AG08396 (cell line): ENCODE measurements at places on chromosomes 5 and 9.

DNA sequence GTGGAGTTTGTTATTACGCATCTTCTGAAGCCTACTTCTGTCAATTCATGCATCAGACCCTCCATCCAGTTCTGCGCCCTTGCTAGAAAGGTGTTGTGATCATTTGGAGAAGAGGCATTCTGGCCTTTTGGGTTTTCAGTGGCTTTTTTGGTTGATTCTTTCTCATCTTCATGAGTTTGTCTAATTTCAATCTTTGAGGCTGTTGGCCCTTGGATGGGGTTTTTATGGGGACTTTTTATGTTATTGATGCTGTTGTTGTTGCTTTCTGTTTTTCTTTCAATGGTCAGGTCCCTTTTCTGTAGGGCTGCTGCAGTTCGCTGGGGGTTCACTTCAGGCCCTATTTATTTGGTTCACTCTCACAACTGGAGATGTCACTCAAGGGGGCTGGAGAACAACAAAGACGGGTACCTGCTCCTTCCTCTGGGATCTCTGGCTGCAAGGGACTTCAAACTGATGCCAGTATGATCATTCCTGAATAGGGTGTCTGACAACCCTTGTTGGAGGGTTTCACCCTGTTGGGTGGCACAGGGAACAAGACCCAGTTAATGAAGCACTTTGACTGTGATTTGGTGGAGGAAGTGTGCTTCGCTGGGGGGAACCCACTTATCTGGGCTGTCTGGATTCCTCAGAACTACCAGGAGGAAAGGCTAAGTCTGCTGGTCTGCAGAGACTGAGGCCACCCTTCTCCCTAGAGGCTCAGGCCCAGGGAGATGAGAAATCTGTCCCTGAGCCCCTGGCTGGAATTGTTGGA is 226.7 kb upstream of the PTGER4 start:
- no peak for DNase-seq

- no peak for DNase-seq
These were observed 173.2 kb upstream of the CDH10 start for GRCh38 chr5:24817966-24818365.

DNA sequence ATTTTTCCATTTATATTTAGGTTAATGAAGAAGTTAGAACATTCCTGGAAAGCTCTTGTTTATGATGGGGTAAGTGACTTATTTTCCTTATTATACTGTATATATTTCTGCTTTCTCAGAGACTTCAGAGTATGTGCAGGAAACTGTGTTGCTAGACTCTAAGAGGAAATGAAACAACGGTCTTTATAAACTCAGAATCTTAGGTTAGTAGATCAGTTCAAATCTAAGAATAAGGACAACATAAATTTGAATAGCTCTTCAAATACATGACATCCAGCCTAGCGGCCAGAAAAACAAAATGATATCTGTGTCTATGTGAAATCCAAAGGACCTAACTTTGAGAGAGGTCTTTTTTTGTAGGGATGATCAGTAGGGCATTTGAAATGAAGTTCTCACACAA is 94.3 kb downstream of the PRKACG start:
- DNase-seq = no peak

- DNase-seq = no peak
These were observed 24.2 kb downstream of the TMEM232 start for GRCh38 chr5:110702300-110702699.

- no peak for DNase-seq
These were observed 4.5 kb upstream of the CDK7 start for GRCh38 chr5:69230181-69230580.

DNA sequence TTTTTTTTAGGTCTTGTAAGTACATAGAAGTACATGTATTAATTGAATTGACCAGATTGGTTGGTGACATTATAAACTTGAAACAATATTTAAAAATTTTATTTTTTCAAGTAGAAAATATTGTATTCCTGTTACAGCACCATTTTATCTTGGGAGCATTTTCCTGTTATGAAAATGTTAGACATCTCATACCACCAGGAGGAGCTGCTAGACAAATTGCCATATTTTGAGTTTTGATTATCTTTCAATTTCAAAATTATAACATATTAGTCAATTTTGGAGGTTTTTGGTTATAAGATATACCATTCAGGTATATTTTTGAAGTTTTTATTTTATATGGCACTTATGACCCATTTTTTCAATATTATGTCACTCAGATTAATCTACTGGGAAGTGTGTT is 84.4 kb downstream of the CNTLN start:
- peak; percentile 7 for DNase-seq

GRCh38 chr5:26700759-26701384 is 337.5 kb downstream of the CDH9 start:
- no peak for DNase-seq

DNA sequence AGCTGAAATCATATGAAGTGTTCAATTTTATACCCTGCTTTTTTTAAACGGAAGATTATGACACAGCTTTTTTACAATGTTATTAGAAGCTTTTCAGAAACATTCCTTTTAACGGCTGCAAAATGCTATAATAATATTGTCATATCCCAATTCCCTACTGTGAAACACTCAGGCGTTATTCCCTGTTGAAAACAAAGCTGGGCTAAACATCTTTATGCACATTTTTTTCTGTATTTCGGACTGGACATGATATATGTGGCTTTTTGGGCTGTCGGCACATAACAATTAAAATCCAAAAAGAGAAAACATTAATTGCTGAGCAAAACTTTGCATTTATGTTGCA is 12.0 kb upstream of the CTSL start:
- DNase-seq = no peak

DNA sequence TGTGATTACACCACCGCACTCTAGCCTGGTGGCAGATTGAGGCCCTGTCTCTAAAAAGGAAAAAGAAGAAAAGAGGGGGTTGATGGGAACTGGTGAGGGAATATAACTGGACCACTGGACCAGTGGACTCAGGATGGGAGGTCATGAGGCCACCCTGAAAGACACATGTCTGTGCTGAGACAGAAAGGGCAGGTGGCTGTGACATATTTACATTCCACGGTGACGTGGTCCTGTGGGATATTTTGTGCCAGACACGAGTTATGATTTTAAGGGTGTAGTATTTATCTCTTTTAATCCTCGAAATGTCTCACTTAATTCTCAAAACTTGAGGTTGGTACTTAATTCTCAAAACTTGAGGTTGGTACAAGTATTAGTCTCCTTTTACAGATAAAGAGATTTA is 32.9 kb downstream of the LHX2 start:
- no peak for DNase-seq

DNA sequence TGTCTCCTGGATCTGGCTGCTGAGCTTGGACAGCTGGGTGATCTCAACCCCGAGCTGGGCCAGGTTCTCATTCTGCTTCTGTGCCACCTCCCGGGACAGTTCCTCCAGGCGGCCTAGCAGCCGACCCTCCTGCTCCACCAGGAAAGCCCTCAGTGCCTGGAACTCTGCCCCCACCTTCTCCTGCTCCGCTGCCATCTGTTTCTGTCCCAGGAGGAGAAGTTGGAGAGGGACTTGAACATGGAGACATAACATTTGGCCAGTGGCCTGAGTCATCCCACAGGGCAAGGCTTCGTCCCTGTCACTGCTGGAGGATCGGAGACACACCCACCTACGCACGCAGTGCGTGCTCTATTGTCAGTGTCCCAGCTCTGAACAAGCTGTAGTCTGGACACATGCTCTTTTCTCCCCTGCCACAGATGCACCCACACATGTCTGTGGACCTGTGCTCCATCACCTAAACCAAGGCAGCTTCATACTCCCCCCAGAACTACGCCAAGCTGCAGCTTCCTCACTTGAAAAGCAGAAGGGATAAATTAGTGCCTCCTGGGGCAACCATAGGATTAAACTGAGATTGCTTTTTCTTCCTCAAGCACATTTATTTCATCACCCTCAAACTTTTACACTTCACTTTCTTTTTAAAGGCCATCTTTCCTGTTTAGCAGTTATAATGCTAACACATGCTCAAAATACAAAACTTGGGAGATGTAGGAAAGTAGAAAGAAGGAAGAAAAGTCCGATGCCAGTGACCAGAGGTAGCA is 4.9 kb downstream of the TRIM7 start:
- DNase-seq = no peak

- DNase-seq = no peak
These were observed 26.2 kb downstream of the TERT start for GRCh38 chr5:1268666-1269065.

- DNase-seq = no peak
These were observed 12.3 kb downstream of the TLE4 start for GRCh38 chr9:79583952-79584654.

GRCh38 chr5:82956600-82956999 is 120.6 kb downstream of the TMEM167A start:
- no peak for DNase-seq

- DNase-seq = no peak
These were observed 215.3 kb downstream of the SPOCK1 start for GRCh38 chr5:137283801-137284200.

GRCh38 chr5:82422001-82422740 is 144.0 kb upstream of the RPS23 start:
- DNase-seq = no peak

DNA sequence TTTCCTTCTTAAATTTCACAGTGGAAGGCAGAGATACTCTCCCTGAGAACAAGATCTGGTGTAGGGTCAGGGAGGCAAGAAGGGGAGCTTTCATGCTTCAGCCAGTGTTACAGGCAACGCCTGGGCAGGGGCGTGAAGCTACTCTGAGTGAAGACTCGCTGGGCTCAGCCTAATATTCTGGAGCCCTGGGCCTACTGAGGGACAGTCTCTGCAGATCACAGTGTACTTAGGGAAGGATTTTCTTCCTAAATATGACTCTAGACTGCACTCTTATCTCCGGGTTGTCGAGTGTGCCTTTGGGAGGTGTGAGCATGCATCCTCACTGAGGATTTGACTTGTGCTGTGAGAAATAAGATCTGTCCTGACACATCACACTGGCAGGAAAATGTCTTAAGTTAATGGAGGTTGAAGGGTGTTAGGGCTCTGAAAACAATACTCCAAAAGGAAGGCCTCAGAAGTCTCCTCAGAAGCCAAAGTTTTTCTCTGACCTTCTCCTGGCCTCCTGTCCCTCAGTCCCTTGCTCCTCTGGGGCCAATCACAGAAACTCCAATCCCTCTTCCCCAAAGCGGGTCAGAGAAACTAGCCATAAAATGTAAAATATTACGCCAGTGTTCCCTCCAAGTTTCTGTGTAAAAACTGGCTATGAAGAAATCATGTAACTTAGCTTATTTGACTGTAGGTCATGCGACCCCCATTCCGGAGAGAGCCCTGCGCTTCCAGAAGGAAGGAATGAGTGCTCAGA is 156.8 kb upstream of the TBC1D2 start:
- no peak for DNase-seq

DNA sequence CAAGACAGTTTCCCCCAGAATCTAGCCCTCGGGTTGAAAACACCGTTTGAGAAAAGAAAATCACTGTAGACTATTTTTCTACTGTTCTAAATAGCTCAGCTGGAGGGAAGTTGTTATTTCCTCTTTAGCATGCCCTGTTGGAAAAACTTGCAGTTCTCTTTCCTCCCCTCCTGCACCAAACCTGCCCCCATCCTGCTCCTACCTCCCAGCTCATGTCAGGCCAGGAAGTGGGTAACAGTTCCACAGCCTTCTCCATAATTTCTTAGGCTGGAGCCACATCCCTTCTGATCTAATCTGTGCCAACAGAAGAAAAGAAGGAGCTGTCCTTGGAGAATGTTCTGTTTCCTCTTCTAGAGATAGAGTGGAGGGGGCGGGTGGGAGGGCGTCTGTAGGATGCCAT is 437.7 kb downstream of the SPOCK1 start:
- DNase-seq = no peak

GRCh38 chr9:82558346-82558745 is 504.6 kb downstream of the RASEF start:
- no peak for DNase-seq
